ENCODE measurements at places on chromosomes 7 and 10.

GRCh38 chr7:148395990-148396716 lies 194.4 kb upstream of the C7orf33 start:
- DNase-seq: no peak

DNA sequence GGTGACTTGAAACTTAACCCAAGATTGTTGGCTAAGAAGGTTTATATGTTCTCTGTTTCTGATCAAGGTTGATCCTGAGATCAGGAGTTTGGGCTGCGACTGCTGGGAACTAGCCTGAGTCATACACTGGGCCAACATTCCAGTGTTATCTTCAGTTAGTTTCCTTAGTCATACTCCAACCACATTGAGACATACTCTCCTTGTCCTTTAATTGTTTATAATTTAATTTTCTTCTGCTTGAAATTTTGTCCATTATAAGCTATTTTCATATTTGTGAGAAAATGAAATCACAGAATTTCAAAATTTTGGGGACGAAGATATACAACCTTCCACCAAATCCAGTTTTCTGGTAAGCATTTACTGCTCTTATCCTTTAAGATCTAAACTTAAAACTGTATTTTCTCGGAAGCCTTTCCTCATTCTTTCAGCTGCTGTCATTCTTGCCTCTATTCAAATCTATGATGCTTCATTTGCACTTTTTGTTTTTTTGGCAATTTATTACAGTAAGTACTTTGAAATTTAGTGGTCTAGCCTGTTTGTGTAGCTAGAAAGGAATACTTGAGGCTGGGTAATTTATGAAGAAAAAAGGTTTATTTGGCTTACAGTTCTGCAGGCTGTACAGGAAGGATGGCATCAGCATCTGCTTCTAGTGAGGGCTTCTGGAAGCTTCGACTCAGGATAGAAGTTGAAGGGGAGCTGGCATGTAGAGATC lies 63.4 kb upstream of the POT1 start:
- no peak for DNase-seq

DNA sequence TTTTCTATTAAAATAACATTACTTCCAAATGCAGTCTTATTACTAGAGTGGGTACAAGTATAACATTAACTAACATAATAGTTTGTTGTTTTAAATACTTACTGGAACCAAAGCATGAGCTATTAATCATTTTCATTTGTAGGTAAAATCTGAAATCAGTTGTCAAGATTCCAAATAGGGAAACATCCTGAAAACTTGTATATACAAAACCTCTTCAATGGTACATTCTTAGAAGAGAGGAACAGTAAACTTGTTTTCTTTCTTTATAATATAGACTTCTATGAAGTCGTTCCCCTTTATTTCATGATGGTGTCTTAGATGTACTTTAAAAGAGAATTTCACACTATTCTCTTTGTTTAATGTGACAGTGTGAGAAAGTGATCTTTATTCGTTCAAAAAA lies 85.9 kb downstream of the VTI1A start:
- DNase-seq: no peak

GRCh38 chr10:48336978-48337599 lies 30.6 kb downstream of the MAPK8 start:
- DNase-seq: no peak

DNA sequence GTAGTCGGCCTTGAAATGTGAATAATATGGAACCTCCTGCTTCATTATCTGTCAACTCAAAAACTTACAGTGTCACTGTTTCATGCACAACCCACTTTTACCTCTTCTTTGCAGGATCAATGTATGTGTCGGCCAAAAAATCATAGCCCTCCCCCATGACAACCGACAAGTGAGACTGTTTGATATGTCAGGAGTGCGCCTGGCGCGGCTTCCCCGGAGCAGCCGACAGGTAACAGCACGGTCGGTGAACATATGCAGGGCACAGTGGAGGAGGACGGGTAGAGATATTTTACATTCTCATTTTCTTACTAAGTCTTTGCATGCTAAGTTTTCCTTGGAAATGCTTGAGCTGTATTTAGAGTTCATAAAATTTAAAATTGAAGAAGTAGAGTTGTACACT lies 68.6 kb downstream of the WDR37 start:
- no peak for DNase-seq

GRCh38 chr7:7103343-7104313 lies 78.7 kb upstream of the C1GALT1 start:
- no peak for DNase-seq

- DNase-seq: no peak
These were observed 45.5 kb downstream of the NOD1 start for GRCh38 chr7:30433082-30433481.

- no peak for DNase-seq
These were observed 149.3 kb downstream of the POU6F2 start for GRCh38 chr7:39127058-39127457.

GRCh38 chr7:32177232-32177631 lies 107.0 kb upstream of the PDE1C start:
- DNase-seq: no peak

GRCh38 chr10:129047600-129047999 lies 419.4 kb upstream of the MGMT start:
- no peak for DNase-seq

- DNase-seq: no peak
These were observed 1.4 kb downstream of the MXI1 start for GRCh38 chr10:110208614-110209453.

DNA sequence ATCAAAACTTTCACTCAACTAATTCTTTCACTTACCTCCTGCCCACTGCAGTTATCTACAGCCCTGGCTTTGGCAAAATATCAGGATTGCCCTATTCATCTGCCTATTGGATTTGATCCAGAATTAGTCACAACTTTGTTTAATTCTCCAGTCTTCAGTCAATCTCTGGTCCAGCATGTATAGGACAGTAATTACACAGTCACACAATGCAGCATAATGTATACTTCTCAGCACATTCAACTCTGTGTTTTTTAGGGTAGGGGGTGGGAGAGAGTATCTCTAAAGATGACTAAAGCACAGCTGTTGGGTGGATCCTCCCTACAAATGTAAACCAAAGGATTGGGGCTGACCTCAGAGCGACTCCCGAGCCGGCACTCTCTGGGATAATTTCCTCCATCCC lies 17.7 kb upstream of the NRP1 start:
- no peak for DNase-seq

DNA sequence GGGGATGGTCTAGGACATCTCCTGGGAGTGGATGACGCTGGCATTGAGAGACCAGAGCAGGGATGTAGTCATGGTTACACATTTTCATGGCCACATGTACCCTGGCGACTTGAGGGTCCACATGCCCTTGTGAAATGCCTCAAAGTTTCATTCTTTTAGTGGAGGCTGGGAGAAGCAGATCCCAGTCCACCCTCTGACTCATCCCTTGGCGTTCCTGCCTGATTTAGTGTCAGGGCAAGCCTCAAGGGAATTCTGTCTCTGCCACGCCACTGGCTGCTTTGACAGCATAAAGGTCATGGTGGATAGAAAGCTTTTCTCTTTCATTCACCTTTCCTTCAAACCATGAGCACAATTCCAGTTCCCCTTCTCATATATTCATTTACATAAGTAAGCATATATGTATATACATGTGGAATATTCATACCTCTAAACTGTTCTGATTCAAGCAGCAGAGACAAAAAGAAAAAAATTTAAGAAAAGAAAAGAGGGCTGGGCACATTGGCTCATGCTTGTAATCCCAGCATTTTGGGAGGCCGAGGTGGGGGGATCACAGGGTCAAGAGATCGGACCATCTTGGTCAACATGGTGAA lies 21.8 kb upstream of the KIF5B start:
- DNase-seq: no peak

GRCh38 chr10:89427629-89428028 lies 13.3 kb downstream of the IFIT5 start:
- DNase-seq: no peak

- no peak for DNase-seq
These were observed 25.0 kb upstream of the AQP1 start for GRCh38 chr7:30886608-30887011.

GRCh38 chr10:132650611-132651250 lies 113.1 kb downstream of the INPP5A start:
- DNase-seq: peak; percentile 54

DNA sequence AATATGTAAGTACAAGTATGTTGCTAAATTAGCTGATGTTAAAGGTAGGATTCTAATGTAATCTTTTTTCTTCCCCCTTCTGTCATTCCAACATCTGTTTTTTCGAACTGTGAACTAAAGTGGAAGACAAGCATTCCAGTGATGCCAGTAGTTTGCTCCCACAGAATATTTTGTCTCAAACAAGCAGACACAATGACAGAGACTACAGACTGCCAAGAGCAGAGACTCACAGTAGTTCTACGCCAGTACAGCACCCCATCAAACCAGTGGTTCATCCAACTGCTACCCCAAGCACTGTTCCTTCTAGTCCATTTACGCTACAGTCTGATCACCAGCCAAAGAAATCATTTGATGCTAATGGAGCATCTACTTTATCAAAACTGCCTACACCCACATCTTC lies 62.7 kb downstream of the WAC start:
- no peak for DNase-seq

DNA sequence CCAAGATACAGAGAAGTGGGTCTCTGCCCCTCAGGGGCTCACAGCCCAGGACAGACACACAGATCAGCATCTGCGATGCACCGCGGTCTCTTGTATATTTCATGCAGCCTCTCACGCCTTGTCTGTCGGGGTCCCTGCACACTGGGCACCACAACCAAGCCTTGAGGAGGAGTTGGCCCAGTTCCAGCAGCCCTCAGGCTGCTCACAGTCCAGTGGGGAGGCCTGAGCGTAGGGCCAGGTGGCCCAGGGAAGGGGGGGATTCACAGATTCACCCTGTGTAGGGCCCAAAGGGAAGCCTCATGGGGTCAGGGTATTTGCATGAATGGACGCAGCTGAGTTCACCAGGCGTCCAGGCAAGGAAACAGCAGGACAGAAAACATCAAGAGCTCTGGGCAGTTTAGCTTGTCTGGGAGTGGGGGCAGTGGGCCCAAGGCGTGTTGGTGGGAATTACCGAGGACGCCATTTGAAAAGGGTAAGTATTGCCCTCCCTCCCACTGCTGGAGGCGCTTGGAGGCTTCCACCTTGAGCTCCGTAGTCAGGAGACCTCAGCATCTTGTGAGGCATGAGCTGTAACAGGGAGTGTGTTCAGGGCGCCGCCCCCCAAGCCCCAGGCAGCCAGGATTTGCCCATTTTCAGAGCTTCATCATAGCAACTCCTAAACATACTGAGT lies 129.1 kb upstream of the CHST15 start:
- DNase-seq: peak; percentile 56

- no peak for DNase-seq
These were observed 33.5 kb downstream of the ANXA8 start for GRCh38 chr10:47450442-47450841.
